ENCODE measurements at places on chromosomes 13 and 19.

GRCh38 chr13:43235028-43235427 is 211.6 kb downstream of the DNAJC15 start:
- DNase-seq: no peak

DNA sequence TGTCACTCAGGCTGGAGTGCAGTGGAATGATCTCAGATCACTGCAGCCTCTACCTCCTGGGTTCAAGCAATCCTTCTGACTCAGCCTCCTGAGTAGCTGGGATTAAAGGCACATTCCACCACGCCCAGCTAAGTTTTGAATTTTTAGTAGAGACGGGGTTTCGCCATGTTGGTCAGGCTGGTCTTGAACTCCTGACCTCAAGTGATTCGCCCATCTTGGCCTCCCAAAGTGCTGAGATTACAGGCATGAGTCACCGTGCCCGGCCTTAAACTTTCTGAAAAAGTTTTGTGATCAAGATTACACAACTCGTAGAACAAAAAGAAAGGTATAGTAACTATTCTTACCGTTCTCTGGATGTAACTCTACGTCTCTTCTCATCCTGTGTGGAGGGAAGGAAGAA is 21.2 kb downstream of the DNMT1 start:
- DNase-seq: no peak

GRCh38 chr13:101624210-101624922 is 171.9 kb downstream of the ITGBL1 start:
- DNase-seq: no peak

GRCh38 chr13:113814435-113814821 is 49.4 kb downstream of the GAS6 start:
- no peak for DNase-seq

GRCh38 chr19:9456018-9456689 is 20.8 kb upstream of the ZNF266 start:
- DNase-seq: no peak

GRCh38 chr19:50551715-50552187 is 16.5 kb downstream of the LRRC4B start:
- no peak for DNase-seq

GRCh38 chr19:56896095-56896494 is 55.6 kb upstream of the PEG3 start:
- DNase-seq: no peak

- DNase-seq: no peak
These were observed 1054.4 kb upstream of the SPRY2 start for GRCh38 chr13:81395368-81395767.

GRCh38 chr19:41408256-41408655 is 10.6 kb downstream of the BCKDHA start:
- no peak for DNase-seq

- no peak for DNase-seq
These were observed 14.7 kb downstream of the DGKH start for GRCh38 chr13:42063105-42063504.

GRCh38 chr13:108463340-108463739 is 166.1 kb upstream of the MYO16 start:
- DNase-seq: no peak

GRCh38 chr19:40590464-40591265 is 10.5 kb upstream of the LTBP4 start:
- DNase-seq: no peak

DNA sequence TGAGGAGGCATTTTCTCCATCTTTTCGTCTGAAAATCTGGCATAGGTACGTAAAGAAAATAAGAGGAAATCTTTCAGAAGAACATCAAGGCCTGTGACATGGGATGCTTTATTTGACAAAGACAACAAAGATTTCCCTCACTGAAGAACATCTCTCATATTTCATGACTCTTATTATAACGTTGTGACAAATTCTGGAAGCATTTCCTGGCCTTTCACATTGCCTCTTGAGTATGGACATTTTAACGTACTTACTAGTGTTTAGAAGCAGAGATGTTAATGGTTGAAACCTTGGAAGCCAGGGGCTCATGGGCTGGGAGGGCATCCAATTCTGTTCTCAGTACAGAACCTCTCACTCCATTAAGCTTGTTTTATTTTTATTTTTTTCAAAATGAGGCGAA is 210.8 kb downstream of the DCT start:
- no peak for DNase-seq

- DNase-seq: no peak
These were observed 1423.8 kb upstream of the MIR17HG start for GRCh38 chr13:89923736-89924135.

GRCh38 chr19:20359933-20360720 is 193.1 kb downstream of the ZNF486 start:
- no peak for DNase-seq

DNA sequence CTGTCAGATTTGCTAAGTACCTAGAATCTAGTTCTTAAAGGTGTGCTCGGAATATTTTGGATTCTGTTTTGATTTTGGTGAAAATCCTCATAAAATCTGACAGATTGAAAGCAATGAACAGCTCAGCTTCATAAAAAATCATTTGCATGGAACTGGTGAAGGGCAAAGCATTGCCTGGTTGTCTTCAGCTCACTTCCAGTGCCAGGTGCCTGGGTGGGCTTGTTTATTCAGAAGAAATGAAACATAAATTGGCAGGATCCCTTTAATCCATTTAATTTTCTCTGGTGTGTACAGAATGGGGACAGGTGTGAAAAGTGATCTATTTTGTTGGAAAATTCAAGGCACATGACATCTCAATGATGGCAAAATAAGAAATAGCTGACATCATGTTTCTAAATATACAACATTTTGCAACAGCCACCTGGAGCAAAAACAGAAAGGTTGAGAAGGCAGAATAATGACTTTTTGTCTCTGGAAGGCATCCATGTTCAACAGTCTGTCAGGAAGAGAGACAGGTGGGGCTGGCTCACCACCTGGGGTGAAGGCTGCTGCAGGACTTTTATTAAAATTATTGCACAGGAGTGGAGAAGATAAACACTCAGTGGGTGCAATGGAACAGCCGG is 52.2 kb downstream of the RFC3 start:
- no peak for DNase-seq

- DNase-seq: no peak
These were observed 576 bp upstream of the EPN1 start for GRCh38 chr19:55674459-55674840.

DNA sequence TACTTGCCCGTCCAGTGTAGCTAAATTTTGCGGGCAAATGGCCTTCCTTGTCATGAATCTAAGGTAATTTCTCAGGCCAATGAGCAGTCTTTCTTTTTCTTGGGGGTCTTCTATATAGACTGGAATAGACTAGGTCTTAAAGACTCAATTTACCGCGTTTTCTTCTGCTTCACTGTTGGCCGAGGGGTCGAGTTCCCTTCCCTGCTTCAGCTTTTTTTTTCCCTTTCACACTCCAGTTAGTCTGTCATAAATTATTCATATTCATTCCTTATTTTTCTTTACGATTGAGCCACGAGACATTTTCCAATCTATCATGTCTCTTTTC is 276 bp downstream of the ALG11 start:
- no peak for DNase-seq

GRCh38 chr13:109568339-109568818 is 218.0 kb downstream of the IRS2 start:
- DNase-seq: no peak

GRCh38 chr13:98495627-98496478 is 81.1 kb downstream of the STK24 start:
- DNase-seq: no peak

DNA sequence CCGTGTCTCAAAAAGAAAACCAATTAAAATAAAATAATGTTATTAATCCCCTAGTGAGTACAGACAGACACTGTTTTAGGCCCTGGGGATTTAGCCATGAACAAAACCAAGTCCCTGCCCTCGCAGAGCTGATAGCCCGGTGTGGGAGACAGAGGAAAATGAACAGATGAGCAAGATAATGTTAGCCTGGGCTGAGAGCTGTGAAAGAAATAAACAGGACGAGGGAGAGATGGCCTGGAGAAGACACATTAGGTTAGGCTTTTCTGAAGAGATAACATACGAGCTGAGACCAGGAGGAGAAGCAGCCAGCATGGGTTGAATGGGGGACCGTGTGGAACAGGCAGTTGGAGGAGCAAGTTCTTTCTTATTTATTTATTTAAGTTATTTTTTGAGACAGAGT is 9.0 kb downstream of the RELB start:
- no peak for DNase-seq

DNA sequence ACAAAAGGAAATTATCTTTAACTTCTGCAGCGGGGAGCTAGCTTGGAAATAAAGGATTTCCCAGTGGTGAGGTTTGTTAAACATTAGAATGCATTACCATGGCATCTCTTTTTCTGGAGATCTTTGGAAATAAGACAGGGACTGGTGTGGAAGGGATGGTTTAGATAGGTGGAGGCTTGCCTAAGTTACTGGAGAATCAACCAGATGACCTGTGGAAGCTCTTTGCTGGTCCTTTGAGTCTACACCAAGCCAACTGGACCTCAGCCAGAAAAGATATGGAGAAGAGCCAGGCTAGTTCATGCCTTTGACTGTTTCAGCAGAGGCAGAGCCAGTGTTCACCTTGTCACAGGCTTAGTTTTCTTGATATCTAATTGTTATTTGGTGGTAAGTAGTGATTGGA is 134.7 kb downstream of the KCNRG start:
- DNase-seq: no peak

DNA sequence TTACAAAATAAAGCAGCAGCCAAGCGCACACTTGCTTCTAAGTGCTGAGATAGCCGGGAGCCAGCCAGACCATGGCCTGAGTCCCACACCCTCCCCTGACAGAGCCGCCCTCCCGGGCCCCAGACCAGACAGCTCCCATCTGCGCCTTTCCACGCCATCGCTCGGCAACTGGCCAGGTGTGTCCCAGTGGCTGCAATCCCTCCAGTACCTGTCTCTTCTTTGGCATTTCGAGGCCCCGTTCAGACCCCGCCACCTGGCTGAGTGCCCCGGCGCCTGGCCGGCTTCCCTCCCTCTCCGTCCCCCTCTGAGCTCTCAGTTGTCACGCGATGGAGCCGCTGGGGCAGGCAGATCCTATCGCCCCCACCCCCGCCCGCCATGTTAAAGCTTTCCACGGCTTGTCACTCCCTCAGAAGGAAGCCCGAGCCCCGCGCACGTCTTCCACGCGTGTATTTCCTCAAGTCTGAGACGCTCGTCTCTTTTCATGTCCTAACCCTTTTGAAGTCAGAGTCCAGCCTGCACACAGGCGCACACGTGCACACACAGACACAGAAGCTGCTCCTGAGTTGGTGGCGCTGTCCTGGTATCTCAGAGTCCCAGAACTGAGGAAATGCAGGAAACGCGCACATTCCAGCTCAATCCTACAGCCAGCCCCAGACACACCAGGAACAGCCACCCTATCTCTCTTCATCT is 7.9 kb downstream of the MLLT1 start:
- no peak for DNase-seq

DNA sequence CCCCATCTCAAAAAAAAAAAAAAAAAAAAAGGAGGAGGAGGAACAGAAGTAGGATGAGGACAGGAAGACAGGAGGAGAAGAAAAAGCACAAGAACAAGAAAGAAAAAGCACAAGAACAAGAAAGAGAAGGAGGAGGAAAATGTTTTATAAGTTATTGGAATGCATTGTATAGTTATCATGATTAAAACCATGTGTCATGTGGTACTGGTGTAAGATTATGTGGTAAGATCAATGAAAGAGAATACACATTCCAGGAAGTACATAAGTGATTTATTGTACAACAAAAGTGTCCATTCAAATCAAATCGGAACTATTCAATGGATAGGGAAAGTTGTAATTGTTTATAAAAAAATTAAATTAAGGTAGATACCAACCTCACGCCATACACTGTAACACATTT is 167.7 kb downstream of the MZT1 start:
- DNase-seq: no peak

DNA sequence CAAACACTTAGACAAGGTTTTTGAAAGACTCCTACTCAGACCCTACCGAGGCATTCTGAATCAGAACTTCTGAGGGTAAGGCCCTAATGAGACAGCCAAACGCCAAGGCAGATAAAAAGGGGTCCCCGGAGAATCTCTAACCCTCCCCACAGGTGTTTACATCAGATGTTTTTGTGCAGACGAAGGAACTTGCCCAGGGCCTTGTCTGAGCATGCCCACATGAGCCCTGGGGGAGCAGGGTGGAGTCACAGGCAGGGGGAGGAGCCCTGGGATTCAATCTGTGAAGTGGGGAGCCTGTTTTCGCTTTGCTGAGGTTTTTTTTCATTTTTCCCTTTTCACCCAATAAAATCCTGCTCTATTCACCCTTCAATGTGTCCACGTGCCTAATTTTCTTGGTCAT is 61.6 kb upstream of the MED4 start:
- DNase-seq: peak; percentile 48

GRCh38 chr19:3849092-3849491 is 19.7 kb downstream of the ZFR2 start:
- DNase-seq: no peak

DNA sequence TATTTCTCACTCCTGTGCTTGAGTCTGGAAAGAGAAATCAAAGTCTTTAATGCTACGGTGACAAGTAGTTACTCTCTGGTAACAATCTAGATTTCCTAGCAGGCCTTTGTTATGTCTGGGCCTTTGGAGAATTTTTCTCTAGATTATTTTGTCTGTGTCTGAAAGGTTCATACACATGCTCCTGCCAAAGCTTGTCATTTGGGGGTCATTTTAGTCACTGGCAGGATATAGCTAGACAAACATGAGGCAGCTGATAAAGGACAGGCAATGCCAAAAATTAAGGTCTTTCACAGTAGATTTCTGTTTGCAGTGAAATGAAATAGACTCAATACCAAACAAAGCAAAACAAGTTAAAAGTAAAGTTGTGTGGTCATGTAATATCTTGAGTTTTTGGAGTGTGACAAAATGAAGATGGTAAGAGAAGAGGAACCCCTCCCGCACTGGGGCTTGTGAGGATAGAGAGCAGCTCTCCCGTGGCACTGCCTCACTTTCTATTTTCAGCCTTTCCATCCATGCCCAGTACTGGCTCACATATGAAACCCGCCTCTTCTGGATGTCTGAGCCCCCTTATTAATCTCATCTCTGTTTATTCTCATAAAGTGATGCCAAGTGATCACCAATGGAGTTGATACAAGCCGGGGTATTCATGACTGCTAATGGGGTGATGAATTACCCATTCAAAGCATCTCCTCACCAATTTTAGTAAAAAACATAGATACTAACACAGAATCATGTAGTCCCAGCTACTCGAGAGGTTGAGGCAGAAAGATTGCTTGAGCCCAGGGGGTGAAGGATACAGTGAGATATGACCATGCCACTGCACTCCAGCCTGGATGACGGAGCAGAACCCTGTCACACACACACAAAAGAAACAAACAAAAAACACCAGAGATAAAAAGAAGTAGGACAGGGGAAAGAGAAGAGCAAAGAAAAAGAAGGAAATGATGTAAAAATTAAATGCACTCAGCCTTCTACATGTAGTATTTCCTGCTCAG is 389.3 kb downstream of the FGF14 start:
- no peak for DNase-seq

Measured in activated CD4-positive, CD25-positive, alpha-beta regulatory T cell (primary cell).